MV-4-11 (cell line): ENCODE measurements at places on chromosomes 3 and 15.

DNA sequence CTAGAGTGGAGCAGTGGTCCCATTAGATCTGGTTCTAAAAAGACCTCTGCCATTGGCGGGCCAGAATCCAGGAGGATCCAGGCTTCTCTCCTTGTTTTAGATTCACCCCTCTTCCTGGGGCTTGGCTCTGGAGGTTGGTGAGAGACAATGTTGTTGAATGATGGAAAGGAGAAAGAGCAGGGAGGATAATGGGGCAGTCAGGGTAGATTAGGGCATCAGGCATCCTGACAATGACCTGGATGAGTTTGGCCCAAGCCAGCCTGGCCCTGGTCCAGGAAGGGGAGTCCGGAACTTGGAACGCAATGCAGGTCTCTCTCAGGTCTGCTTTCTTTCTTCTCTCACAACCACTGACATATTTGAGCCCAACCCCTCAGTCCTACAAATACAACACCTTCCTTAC lies 260.1 kb upstream of the RASGRP1 start:
- DNase-seq: no peak

DNA sequence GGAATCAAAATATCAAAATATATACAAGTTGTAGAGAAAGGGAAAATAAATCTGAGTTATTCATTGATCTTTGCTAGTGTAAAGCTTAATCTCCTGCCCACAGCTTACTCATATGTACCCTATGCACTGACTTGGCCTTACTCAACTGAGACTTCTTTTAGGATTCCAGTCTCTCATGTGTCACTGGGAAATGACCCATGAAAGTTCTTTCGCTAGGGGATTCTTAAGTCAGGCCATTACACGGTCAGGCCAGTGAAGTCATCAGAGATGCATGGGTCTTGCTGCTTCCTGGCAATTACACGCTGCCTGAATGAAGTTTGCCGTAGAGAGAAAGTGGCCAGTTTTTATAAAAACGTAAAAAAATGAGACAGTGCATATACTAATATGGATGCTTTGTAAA lies 20.7 kb upstream of the LPP start:
- DNase-seq: no peak

- no peak for DNase-seq
Measured at GRCh38 chr15:99021694-99022093, 14.1 kb upstream of the PGPEP1L start.

DNA sequence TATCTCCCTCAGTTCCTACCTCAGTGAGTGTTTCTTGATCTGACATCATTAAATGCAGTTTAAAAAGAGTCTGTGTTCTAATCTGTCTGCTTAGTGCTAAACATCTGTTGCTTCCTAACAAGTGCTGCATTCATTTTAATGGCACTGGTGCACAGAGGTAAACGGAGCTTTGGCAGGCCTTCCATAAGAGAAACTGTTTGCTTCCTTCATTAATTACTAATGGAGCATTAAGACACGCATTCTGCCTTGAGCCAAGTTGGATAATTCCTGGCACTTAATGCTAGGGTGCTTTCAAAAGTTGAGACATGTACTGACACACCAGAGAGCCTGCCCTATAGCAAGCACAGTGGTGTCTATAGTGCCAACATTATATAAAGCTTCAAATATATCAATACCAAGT lies 34.7 kb downstream of the SCG5 start:
- no peak for DNase-seq

GRCh38 chr15:64455961-64456371 lies 4.4 kb upstream of the ZNF609 start:
- peak; percentile 90 for DNase-seq

DNA sequence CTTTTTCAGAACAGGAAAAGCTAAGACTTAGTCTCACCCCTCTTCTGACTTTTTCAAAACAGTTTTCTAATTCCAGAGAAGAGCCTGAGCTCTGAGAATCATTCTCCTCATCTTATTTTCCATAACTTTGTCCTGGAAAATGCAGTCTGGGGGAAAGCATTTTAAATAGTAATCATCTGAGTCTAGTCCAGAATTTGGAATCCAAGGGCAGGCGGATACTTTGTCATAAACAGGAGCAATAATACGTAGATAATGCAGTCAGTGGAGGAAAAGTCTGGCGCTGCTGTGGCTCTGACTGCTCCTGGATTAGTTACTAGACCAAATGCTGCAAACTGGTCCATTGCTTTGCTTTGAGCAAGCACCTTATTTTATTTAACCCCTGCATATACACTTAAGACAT lies 285.0 kb downstream of the THSD4 start:
- no peak for DNase-seq

DNA sequence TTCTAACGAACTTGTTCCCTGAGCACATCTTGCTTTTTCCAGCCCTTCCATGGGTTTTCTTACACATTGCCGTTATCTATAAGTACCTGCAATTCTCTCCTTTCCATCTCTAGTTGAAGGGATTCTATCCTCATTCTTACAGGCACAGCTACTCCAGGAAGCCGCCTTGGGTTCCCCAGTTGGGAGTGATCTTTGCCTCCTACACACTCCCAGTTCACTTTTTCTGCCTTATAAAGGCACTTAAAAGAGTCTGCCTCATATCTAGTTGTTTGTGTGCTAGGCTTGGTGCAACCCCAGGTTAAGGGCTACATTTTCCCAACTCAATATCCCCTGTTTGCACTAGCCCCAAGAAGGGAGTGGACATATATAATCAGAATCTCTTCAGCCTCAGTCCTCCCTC lies 44.0 kb upstream of the IREB2 start:
- no peak for DNase-seq

- DNase-seq: no peak
Measured at GRCh38 chr15:98694161-98694560, 45.8 kb downstream of the IGF1R start.

DNA sequence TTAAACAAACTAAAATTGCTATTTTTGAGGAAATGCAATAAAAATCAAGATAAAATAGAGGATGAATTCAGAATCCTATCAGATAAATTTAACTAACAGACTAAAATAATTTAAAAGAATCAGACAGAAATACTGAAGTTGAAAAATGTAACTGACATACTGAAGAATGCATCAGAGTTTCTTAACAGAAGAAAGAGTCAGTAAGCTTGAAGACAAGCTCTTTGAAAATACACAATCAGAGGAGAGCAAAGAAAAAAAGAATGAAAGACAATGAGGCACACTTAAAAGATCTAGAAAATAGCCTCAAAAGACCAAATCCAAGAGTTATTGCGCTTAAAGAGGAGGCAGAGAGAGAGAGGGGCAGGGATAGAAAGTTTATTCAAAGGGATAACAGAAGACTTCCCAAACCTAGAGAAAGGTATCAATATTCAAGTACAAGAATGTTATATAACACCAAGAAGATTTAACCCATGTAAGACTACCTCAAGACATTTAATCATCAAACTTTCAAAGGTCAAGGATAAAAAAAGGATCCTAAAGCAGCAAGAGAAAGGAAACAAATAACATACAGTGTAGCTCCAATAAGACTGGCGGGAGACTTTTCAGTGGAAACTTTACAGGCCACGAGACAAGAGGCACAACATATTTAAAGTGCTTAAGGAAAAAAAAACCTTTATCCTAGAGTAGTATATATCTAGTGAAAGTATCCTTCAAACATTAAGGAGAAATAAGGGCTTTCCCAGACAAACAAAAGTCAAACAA lies 24.7 kb downstream of the PEAK1 start:
- no peak for DNase-seq

DNA sequence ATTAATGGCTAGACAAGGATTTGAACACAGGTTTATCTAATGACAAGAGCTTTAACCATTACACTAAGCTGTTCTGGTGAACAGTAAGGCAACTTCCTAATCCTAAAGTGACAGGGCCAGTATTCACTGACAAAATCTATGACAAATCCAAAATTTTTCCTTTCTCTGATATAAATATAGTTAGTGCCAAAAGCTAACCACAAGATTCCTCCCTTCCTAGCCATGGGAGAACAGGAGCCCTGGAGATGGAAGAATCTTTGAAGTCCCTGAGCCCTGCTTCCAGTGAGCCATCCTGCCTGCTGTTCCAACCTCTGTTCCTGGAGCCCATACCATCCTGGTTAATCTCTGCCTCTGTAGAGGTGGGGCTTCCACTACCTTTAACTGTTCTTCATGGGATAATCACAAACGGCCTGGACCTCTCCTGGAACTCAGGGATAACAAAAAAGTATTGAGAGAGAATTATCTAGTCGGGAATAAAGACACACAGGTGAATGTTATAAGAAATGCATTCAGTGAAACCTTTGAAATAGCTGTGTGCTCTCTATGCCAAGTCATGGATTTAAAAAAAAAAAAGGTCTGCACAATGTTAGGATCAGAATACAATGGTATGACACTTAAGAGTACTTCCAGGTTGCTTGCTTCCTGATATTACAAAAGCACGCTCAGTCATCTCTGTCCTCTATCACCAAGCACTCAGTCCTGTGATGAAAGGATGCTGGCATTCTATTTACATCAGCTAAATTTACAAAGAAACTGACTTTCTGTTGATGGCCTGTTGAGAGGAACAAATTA lies 235.8 kb downstream of the SUCLG2 start:
- DNase-seq: no peak

DNA sequence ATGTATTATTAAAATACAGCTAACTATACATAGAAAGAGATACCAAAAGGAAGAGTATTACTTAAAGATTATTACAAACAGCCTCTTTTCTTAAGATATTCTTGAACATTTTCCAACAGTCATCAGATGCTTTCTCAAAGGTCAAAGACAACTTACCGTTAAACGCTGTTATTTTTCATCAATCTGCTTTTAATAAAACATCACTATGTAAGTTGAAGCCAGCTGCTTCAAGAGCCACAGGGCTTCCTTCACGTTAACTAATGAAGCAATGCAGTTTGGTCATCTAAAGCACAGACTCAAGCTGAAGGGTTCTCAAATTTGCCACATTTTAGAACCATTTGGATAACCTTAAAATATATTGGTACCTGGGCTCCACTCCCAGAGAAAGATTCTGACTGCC lies 578.8 kb downstream of the ROBO2 start:
- no peak for DNase-seq

- DNase-seq: no peak
Measured at GRCh38 chr15:70357453-70357852, 259.7 kb upstream of the TLE3 start.

GRCh38 chr3:99648516-99648915 lies 10.1 kb downstream of the COL8A1 start:
- no peak for DNase-seq

DNA sequence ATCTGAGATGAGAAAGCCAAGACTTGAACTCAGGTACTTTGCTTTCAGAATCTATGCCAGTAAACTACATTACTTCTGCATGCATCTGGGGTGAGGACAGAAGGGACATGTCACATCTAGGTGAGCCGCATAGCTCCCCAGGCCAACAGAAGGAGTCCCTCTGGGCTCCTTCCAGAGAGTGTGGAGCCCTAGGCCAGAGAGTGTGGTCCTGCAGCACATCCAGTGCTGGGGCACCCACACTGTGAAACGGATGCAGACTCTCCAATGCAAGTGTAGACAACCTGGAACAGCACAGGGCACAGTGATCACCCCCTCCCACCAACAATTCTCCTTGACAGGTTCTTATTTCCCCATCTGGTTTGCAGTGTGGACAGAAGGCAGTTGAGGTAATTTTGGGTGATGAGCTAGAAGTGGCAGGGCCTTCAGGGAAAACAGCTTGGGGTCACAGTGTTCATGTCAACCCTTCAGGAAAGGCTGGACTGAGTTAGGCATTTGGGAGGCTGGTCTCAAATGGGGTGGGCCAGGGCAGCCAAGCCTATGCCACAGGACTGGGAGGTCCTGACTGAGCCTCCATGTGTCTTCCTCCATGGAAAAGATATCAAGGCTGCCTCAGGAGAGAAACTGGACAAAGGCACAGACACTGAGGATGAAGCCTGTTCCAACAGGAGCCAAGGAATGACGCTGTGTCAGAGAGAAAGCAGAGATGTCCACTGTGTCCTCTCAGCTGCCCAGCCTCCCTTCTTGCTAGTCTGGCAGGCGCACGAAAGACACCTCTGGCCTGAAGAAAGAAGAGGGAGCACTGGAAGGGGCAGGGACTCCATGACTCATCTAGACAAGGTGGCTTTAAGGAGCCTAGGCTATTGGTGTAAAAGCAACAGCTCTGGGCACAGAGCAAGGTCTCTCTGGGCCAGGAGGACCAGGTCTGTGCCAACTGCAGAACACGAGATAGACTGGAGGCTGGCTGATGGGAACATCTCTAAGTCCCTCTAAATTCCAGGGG lies 1.7 kb downstream of the PLCD1 start:
- no peak for DNase-seq

- no peak for DNase-seq
Measured at GRCh38 chr15:44694416-44694815, 16.7 kb downstream of the PATL2 start.

DNA sequence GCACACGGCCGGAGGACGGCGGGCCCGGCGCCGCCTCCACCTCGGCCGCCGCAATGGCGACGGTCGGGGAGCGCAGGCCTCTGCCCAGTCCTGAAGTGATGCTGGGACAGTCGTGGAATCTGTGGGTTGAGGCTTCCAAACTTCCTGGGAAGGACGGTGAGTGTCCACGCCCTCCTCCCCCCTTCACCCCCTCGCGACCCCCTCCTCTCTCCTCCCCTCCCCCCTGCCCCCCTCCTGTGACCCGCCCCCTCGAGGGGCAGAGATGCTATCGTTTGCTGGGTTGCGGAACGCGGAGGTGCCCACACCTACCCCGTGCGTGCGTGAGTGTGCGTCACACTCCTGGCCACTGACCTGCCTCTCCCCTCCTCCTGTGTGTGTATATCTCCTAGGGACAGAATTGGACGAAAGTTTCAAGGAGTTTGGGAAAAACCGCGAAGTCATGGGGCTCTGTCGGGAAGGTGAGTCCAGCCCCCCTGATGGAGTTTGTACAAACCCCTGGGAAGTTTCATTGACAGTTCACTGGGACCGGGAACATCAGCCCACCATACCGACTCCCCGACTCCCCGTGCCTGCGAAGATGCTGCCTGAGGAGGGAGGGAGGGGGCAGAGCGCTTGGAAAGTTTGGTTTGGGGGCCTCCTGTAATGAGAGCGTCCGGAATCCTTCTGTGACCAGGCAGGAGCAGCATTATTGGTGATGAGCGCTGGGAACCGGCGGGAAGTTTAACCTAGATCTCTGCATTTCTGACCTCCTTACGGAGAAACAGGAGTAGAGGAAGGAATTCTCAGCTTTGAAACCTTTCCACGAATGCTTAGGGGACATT lies 795 bp upstream of the SCAANT1 start:
- DNase-seq: no peak

DNA sequence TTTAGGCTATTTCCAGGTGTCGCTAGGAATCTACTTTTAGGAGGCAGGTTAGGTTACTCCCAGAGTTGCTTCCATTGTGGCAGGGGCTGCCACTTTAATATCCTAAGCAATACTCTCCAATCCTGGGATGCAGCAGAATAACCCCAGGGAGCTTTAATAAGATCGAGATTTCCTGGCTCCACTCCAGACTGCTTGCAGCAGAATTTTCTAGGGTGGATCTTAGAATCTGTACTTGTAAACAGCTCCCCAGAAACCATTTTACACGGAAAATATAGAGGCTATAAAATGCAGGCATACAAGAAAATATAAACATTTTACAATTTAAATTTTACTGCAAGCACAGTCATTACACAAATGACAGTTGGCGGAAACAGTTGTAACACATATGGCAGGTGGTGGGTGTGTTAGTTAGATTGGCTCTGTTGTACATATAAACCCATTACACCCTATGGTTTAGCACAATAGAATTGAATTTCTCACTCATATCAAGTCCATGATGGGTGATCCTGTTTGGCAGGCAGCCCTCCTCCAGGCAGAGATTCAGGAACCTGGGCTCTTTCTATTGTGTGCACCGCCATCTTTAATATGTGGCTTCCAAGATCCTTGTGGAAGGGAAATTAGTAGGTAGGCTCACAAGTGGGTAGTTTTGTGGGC lies 35.0 kb upstream of the TNFAIP8L3 start:
- no peak for DNase-seq
